ENCODE measurements at places on chromosomes 7 and 10. TPM values are rescaled to one million over a fixed set of nuclear protein-coding genes. Genes with fewer than 3 reads are reported as not detected.

CCDC172 gene
- polyA plus RNA-seq = not detected

CALHM1 gene
- 0.06 TPM for polyA plus RNA-seq

GRCh38 chr10:35542303-35542702 is 62.8 kb upstream of the GJD4 start:
- DNase-seq = no peak

DNA sequence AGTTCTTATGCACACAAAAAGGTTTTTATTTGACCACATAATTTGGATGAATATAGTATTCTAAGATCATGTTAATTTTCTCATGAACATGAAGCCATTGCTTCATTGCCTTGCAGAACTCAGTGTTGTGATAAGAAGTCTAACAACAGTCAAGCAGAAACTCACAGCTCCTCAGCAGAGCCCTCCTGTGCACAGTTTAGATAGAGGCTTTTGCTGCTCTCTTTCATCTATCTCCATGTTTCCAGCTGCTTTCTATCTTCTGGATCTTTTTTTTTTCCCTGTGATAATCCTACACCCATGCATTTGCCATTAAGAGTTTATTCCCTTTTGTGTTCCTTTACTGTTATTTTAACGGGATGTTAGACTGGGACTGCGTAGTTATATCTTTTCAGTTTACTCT is 557.7 kb upstream of the LRRTM3 start:
- no peak for DNase-seq

DNA sequence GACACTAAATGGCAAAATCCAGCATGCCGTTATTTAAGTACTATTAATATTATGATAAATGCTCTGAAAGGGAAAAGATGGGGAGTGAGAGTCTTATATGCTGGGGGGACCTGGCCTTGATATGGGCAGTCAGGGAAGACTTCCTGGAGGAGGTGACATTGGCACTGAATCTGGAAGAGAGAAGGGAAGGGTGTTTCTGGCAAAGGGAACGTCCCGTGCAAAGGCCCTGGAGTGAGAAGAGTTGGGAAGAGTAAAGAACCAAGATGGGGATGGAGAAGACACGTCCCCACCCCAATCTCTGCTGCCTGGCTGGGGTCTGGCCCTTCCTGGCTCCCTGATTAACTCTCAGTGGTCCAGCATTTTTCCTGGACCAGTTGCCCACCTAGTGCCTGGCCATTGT is 5.0 kb upstream of the GRIFIN start:
- no peak for DNase-seq

DNA sequence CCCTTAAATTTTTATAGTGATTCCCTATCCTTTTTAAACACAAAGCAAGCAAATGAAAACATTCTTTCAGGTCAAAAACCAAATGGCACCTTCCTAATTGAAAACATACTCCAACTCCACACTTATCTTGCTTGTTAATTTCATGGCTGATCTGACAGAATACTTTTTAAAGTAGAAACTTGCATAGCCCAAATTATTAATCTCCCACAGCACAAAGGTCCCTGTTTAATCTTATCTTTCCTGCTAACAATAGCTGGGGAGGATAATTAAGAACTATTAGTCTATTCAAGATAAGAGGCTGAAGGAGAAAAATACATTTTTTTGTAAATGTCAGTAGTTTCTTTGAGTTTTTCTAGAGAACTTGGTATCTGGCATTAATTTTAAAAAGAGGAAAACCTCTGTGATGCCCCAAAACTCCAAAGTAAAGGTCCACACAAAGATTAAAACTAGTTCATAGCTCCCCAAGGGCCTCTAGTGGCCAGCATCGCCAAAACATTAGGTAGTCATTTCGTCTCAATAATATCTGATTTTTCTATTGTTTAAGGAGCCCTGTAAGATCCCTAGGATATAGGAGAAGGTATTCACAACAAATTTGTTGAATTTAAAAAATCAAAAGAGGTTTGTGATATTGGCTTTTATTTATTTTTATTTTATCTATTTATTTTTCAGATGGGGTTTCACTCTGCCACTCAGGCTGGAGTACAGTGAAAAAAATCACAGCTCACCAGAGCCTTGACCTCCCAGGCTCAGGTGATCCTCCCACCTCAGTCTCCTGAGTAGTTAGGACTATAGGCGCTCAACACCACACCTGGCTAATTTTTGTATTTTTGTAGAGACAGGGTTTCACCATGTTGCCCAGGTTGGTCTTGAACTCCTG is 14.7 kb downstream of the CDNF start:
- DNase-seq = peak; percentile 21

All from renal cortex interstitium (tissue), 15 donors.